Skeletal muscle tissue (tissue), 5 donors: ENCODE measurements at places on chromosomes 1 and 21. TPM values are rescaled to one million over a fixed set of nuclear protein-coding genes. Genes with fewer than 3 reads are reported as not detected.

PCAT6 gene
- not detected for total RNA-seq

OR2G6 gene
- not detected for total RNA-seq

SAMD13 gene
- total RNA-seq = 13.0 TPM

KIF2C gene
- total RNA-seq = 4.7 TPM

C1QA gene
- 50.6 TPM for total RNA-seq

CNKSR1 gene
- total RNA-seq = not detected

CTTNBP2NL gene
- total RNA-seq = 8.4 TPM

TLCD4 gene
- total RNA-seq = 17.7 TPM

WNT3A gene
- not detected for total RNA-seq

KRTAP10-9 gene
- total RNA-seq = not detected

EIF2D gene
- total RNA-seq = 25.6 TPM

C1orf56 gene
- 1.6 TPM for total RNA-seq

CDA gene
- not detected for total RNA-seq

CCDC185 gene
- not detected for total RNA-seq

C1orf115 gene
- 9.4 TPM for total RNA-seq

BRDT gene
- not detected for total RNA-seq

F5 gene
- 1.0 TPM for total RNA-seq

FCMR gene
- 0.52 TPM for total RNA-seq

SLAMF7 gene
- 0.52 TPM for total RNA-seq

APCS gene
- total RNA-seq = 0.52 TPM

PRR9 gene
- total RNA-seq = not detected

NBPF4 gene
- not detected for total RNA-seq

OR2L8 gene
- not detected for total RNA-seq

ATP6V1G3 gene
- not detected for total RNA-seq

PINK1 gene
- total RNA-seq = 56.4 TPM

KCNA2 gene
- total RNA-seq = 0.52 TPM

KIAA0040 gene
- total RNA-seq = 5.2 TPM

SPRR1B gene
- not detected for total RNA-seq

SPRR3 gene
- total RNA-seq = not detected

DRAXIN gene
- total RNA-seq = not detected

PCSK9 gene
- 3.1 TPM for total RNA-seq

S100A16 gene
- total RNA-seq = 36.0 TPM

NECTIN4 gene
- not detected for total RNA-seq

CDK18 gene
- total RNA-seq = 3.7 TPM

RASSF5 gene
- 3.1 TPM for total RNA-seq

XKR8 gene
- total RNA-seq = 2.6 TPM

TEKT2 gene
- total RNA-seq = 2.1 TPM

DNAJC28 gene
- total RNA-seq = 2.1 TPM

HCN3 gene
- 1.0 TPM for total RNA-seq

SLC22A15 gene
- under 0.01 TPM for total RNA-seq

UBE2Q1 gene
- total RNA-seq = 15.1 TPM

KAZN gene
- 3.7 TPM for total RNA-seq

APOBEC4 gene
- total RNA-seq = not detected
